Vagina (tissue), 2 donors: ENCODE measurements at places on chromosomes 13 and 19.

DNA sequence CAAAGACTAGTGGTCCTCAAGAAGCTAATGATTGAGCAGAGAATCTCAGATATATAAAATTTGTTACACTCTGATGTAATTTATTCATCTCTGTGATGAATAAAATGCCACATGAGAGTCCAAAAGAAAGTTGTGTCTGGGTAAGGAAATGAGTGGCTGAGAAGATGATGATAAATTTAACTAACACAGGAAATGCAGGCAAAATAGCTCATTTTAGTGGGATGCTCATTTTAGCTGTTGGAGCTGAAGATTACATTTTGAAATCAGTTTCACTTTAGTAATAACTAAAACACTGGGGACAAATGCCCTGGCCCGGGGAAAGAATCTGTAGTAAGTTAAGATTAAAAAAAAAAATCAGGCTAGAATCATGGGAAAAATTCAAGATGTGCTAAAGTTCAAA lies 35.2 kb downstream of the SPRY2 start:
- no peak for DNase-seq

DNA sequence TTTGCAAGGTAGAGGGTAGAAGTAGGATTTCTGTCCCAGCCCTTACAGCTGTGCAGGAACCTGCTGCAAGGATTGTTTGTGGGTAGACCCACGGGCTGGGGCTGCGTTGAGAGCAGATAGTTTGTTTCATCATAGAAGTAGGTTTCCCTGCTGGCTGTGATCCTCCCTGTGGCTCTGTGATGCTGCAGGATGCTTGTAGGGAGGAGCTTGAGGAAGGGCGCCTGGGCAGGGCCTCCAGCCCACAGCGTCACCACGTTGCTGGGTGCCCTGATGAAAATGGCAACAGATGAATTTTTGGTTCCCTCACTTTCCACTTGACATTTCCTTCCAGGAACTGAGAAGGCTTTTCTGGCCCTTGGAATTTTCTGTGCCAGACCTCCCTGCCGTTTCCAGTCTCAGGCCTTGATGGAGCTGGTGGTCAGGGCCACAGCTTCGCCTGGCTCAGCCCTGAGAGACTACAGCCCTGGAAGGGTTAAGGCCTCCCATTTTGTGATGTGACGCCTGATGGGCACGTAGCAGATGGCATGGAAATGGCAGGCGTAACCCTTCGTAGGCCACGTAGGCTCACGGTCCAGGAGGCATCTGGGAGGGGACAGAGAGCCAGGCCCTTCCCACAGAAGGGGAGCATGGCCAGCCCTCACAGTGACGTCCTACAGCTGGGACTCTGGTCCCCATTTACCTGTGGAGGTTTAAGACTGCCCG lies 42.2 kb downstream of the GATAD2A start:
- DNase-seq = no peak

GRCh38 chr19:46728693-46729339 lies 11.9 kb upstream of the PRKD2 start:
- DNase-seq = no peak

DNA sequence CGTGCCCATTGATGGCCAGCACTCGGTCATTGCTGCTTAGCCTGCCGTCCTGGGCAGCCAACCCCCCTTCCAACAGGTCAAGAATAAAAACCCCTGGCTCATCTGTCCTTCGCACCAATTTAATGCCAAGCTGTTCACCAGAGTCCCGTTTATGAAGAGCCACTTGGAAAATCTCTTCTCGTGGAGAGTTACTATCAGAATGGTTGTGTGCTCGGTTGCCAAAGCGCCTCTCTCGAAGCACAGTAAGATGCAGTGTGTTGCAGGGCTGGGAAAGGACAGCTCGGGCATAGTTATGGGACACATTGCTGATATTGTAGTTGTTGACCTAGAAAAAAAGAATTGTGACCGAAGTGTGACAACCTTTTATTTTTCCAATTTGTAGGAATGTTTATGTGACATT lies 57.9 kb downstream of the LNX2 start:
- no peak for DNase-seq

DNA sequence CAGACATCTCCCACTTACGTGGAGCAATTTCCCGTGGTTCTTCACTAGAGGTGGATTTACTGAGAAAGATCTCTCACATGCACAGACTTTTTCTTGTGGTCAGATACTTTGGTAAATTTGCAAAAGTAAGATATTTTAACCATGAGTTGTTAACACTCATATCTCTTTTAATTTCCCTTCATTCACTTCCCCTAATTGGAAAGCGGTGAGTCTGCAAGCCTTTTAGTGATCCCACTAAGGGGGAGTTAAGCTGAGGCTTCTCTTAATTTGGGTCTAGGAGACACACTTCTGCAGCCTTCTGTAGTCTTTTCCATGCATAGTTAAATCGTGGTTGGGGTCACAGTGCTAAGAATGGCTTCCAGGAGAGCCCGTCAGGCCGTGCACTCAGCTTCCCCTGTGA lies 30.7 kb upstream of the SERPINE3 start:
- DNase-seq = no peak

DNA sequence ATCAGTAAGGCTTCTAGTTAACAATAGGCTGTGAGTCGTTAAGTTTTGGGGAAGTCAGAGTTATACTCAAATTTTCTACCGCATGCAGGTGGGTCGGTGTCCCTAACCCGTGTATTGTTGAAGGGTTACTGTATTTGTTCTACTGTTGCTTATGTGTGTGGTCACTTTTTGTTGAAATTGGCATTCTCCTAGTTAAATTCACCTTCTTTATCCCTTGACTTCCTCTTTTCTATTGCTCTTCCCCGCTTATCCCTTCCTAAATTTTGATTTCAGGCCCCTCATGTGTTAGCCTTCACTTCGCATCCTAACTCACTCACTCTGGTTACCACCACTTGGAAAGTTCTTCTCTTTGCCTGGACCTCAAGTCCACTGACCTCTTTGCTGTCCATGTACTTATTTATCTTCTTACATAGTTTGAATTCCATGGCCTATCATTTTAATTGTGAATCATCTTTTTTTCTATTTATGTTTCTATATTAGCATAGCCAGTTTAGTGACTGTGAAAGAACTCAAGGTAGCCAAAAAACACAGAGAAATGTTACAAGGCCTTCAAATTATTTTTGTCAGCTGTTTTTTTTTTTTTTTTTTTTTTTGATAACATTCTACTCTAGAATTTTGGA lies 52.9 kb downstream of the NDFIP2 start:
- DNase-seq = no peak

- DNase-seq = no peak
Observed at GRCh38 chr19:43544077-43544476, 11.1 kb downstream of the ZNF575 start.

DNA sequence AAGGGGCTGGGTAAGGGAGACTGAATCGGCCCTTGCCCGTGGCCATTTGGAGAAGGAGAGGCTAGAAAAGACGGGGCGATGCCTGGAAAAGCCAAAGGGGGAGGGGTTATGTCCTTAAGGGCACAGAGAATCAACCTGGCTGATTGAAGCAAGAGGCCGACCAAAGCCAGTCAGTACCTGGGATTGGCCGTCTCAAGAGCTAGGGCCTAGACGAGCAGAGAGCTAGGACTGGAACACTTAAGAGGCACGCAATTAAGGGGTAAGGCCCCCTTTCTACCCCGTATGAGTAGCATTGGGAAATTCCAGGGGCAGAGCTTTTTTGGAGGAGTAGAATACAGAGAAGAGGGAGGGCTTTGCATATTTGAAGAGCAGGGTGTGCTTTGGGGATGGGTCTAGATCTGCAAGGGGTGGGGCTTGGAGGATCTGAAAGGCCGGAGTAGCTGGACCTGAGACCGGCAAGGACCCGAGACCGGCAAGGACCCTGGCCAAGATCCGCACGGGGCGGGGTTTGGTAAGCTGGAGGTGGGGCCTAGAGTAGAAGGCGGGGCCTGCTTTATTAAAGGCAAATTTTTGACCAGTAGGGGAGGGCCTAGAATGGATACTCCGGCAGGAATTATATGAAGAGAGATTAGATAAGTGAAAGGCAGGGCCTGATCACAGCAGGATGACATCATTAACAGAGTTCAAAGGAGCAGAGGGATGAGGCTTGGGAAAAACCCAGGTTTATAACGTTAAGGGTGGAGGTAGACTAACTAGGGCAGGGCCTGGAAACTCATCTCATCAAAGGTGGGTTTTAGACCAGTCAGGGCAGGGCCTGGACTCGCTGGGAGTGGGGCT lies 10.7 kb upstream of the CACNG6 start:
- DNase-seq = no peak

DNA sequence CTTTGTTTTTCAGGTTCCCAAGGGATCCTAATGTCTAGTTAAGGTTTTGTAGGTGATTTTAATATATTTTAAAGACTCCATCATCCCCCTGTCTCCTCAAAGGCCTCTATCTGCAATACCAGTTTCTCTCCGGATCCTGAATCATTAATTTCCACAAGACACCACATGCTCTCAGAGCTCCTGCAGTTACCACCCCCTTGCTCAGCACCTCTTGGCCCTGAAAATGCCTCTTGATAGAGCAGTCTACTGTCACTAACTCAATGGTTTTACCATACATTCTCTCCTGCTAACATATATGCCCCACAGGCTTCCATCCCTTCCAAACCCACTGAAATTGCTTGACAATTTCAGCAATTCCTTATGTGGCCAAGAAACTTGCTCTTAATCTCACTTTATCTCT lies 1.9 kb upstream of the PEG3 start:
- DNase-seq = no peak

DNA sequence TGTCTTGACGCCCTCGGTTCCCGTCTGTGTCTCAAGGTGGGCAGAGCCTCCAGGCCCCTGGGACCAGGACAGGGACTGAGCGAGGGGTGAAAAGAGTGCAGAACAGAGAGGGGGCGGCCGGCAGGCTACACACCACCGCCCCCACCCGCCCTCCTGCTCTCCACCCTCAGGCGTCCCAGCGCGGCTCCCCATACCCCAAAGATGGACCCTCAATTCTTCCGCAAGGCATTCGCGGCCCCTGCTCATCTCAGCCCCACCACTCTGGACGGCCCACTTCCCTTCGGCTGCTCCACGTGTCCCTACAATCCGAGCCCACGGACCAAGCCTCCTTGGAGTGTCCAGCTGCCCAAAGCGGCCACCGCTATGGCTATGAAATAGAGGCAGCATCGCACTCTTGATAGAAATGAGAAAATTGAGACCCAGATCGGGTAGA lies 1.8 kb downstream of the KLF16 start:
- no peak for DNase-seq

DNA sequence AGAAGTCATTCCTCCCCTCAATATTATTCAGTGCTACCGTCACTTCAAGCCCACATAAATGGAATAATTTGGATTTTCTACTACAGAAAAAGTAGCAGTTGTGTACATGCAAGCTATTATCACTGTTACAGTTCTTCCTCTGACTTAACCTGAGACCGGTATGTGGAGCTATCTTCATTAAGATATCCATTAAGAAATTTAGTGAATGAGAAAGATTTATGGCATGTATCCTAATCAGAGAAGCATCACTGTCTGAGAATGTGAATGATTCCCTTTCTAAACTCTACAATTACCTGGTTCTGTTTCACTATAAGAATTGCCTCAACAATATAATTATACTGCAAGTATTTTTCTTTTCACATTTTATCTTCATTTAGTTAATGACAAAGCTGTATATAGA lies 278.7 kb downstream of the KLF5 start:
- no peak for DNase-seq

DNA sequence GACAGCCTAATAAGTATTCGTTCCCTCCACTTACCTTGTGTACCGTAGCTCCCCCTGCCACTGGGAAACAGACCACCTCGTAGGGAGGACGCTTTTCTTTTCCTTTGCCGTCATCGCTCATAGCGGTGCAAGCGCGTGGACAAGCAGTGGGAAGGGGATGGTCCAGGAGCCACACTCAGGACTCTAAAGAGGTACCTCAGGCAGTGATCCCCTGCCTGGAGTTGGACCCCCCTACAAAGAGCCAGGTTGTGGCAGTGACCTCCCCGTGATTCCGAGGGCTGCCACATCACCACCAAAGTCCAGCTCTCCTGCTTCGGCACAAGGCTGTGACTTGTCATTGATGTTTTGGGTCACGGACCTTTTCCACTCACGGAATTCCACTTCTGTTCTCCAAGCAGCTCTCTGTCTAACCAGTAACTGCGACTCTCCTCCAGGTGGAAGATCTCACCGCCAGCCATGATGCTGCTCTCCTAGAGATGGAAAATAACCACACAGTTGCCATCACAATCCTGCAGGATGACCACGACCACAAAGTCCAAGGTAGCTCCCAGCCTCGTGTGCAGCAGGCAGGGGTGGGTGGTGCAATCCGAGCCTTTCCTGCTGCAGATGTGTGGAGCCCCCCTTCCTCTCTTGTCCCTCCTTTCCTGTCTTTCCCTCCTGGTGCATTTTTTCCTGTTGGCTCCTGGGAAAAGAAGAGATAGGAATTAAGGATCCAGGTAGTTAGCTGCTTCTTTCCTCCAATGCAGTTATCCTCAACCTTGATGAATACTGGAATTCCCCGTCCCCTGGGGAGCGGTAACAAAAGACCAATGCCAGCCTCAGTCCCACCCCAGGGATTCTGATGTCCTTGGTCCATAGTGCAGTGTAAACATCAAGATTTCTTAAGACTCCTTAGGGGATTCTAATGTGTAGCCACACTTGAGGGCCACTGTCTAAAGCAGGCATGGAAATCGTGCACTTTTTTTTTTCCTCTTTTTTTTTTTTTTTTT lies 107.7 kb downstream of the SLC7A1 start:
- no peak for DNase-seq

DNA sequence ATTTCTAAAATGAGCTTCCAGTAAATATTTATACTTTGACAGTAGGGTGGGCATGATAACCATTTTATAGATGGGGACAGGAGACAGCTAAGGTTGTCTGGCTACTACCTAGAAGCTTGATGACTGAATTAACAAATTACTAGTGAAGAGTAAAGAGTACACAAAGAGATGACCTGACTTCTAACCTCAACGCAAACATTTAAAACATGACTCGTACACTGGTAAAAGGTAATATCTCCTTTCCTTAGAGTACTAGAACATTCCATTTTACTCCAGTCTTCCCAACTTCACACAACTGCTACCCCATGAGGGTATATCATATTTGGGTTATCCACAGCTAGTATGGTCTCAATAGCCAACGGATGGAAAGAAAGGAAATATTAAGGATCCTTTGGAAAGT lies 258.9 kb downstream of the FOXO1 start:
- no peak for DNase-seq

DNA sequence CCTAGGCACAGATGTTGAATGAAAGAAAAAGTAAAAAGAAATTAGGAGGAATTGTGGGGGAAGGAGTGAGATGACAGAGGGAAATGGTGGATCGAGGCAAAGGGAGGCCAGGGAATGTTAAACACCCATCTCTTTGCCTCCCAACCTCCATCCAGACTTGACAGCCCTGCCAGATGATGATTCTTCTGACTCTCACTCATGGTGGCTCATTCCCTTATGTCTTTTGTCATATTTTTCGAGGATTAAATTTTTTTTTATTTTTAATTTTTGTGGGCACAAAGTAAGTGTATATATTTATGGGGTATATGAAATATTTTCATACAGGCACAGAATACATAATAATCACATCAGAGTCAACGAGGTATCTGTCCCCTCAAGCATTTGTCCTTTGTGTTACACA lies 42.8 kb downstream of the ADGRE1 start:
- no peak for DNase-seq
